Mesothelial cell of epicardium (in vitro differentiated cells): ENCODE measurements at places on chromosomes 3 and 15.
A peak's percentile ranks its signal among the peaks of the same experiment; 100 is the strongest.

DNA sequence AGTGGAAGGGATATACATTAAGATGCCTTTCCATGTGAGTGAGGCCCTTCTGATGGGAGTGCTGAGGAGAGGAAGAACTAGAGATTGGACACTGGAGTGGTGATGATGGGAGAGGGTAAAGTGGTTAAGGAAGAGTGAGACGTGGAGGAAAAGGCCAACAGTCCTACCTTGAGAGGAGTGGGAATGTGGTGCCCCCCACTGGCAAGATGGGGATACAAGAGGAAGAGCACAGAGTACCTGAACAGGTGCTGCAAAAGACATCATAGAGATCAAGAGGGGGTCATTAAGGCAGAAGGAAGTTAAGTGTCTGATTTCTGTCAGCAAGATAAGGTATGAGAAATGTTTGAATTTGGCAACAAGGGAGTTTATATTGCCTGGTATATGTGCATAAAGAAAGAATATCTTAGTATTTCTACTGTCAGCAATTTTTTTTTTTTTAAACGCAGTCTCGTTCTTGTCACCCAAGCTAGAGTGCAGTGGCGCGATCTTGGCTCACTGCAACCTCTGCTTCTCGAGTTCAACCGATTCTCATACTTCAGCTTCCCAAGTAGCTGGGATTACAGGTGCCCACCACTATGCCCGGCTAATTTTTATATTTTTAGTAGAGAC is 34.0 kb downstream of the ARIH2 start:
- no peaks in the 10 kb centered on the region for H3K27me3 ChIP-seq
- H3K4me1 ChIP-seq, result peaks cover 14% of the 10 kb centered on the region
- DNase-seq, result no peak
- H3K4me3 ChIP-seq, result no peak overlapping the region
- H3K27ac ChIP-seq, result no peak overlapping the region

DNA sequence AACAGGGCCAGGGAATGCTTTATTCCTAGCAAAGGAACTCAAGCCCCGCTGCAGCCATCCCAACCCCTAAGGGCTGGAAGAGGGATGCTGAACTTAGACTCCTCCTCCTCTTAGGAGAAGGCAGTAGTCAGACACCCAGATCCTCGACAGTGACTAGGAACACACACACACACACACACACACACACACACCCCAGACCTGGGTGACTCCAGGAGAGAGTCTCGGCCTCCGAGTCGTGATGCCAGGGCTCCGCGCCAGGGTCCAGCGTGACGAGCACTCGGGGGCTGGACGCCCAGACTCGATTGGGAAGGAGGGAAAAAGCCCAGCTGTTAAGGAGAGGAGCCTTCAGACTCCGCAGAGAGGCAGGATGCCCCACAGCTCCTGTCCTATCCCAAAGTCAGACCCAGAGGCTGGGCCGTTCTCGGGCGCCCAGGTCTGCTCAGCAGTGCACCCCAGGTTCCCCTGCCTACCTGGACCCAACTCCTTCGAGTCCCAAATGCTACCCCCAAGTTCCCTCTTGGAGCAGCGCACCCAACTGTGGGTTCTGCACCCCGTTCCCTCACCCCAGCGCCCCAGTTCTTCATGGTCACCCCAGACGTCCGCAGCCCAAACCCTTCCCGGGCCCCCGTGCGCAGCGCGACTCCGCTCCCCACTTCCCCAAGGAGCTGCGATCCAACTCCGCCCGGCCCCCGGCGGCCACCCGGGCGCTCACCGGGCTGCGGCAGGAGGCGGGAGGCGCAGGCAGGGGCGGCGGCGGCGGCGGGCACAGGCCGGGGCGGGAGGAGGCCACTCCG is 421 bp downstream of the BMF start:
- no peaks in the 10 kb centered on the region for H3K27me3 ChIP-seq
- DNase-seq, result no peak
- H3K4me1 ChIP-seq, result peaks cover 64% of the 10 kb centered on the region
- H3K27ac ChIP-seq, result peak overlapping the region; percentile 97
- H3K4me3 ChIP-seq, result peak overlapping the region; percentile 93

DNA sequence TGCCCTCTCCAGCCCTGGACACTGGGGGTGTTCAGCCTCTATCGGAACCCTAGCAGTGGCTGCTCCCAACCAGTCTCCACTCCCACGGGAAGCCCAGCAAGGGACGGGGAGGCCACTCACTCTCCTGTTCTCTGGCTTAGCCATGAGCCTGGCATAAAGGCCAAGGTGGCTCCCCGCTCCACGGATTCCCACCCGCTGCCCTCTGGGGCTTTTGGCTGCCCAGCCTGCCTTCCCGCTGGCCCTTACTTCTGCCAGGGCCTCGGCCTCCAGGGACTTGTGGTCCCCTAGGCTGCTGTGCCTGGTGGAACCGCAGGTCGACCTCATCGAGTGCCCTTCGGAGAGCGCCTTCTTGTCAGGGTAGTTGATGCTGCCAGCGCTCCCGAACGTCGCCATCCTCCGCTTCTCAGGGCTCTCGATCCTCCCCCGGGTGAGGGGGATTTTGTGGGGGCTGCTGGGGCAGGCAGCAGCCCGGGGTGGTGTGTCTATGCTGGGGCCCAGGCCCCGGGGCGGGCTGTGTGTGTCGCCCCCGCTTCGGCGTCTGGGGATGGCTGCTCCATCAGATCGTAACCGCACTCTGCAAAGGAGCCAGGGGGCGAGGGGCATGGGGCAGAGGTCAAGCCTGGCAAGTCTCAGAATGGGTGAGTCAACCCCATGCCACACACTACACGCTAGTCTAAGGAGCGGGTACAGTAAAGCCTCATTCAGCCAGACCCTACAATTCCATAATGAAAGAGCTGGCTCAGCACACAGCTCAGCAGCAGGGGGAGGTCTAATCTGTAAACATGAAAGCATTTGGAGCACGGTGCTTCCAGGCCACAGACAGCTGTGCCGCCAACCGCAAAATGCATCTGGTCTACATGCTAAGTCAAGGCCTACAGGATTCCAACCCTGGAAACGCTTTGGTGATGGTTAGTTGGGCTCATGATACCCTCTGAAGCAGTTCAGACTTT is 27.3 kb upstream of the RAD18 start:
- no peak for DNase-seq
- peaks cover 23% of the 10 kb centered on the region for H3K36me3 ChIP-seq
- H3K4me3 ChIP-seq, result no peak overlapping the region
- no peak overlapping the region for H3K27ac ChIP-seq
- peaks cover 13% of the 10 kb centered on the region for H3K4me1 ChIP-seq

- H3K36me3 ChIP-seq, result no peaks in the 10 kb centered on the region
- no peaks in the 10 kb centered on the region for H3K4me1 ChIP-seq
- DNase-seq, result no peak
- peaks cover 51% of the 10 kb centered on the region for H3K27me3 ChIP-seq
- no peak overlapping the region for H3K27ac ChIP-seq
Measured at GRCh38 chr3:99783011-99783573, 34.6 kb upstream of the CMSS1 start.

GRCh38 chr3:12117473-12117872 is 41.2 kb downstream of the TIMP4 start:
- H3K36me3 ChIP-seq, result no peaks in the 10 kb centered on the region
- DNase-seq, result no peak
- no peak overlapping the region for H3K4me3 ChIP-seq
- H3K27ac ChIP-seq, result no peak overlapping the region
- H3K27me3 ChIP-seq, result peaks cover 23% of the 10 kb centered on the region

- peak overlapping the region; percentile 85 for H3K27ac ChIP-seq
- H3K27me3 ChIP-seq, result no peaks in the 10 kb centered on the region
- no peak for DNase-seq
- peaks cover 38% of the 10 kb centered on the region for H3K4me1 ChIP-seq
Measured at GRCh38 chr3:172044833-172045585, 5.6 kb downstream of the FNDC3B start.

GRCh38 chr3:88267847-88268246 is 118.1 kb downstream of the C3orf38 start:
- no peak overlapping the region for H3K27ac ChIP-seq
- no peak overlapping the region for H3K4me3 ChIP-seq
- no peak for DNase-seq
- peaks cover 7% of the 10 kb centered on the region for H3K27me3 ChIP-seq

DNA sequence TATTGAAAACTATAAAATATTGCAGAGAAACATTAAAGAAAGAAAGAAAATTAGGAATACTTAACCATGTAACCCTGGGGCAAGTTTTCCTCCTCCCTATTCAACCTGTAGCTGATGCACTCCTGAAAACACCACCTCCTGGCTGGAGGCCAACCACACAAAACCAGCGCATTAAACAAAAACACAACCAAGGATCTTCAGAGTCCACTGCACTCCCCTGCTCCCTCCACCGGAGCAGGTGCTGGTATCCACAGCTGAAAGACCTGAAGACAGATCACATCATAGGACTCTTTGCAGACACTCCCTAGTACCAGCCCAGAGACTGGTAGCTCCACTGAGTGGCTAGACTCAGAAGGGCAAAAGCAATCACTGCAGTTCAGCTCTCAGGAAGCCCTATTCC is 13.6 kb upstream of the ADAMTS17 start:
- H3K4me1 ChIP-seq, result peaks cover 5% of the 10 kb centered on the region
- H3K27ac ChIP-seq, result no peak overlapping the region
- peaks cover 46% of the 10 kb centered on the region for H3K27me3 ChIP-seq

- peaks cover 31% of the 10 kb centered on the region for H3K4me1 ChIP-seq
- H3K36me3 ChIP-seq, result peaks cover 4% of the 10 kb centered on the region
- H3K4me3 ChIP-seq, result no peak overlapping the region
- peak overlapping the region; percentile 60 for H3K27ac ChIP-seq
- H3K27me3 ChIP-seq, result no peaks in the 10 kb centered on the region
- DNase-seq, result peak; percentile 43
Measured at GRCh38 chr15:95017666-95018328, 786.4 kb downstream of the MCTP2 start.

- H3K4me3 ChIP-seq, result no peak overlapping the region
- H3K36me3 ChIP-seq, result no peaks in the 10 kb centered on the region
- peak overlapping the region; percentile 5 for H3K27ac ChIP-seq
- peaks cover 3% of the 10 kb centered on the region for H3K27me3 ChIP-seq
- H3K4me1 ChIP-seq, result peaks cover 20% of the 10 kb centered on the region
Measured at GRCh38 chr15:68421115-68421551, 10.8 kb downstream of the ITGA11 start.

DNA sequence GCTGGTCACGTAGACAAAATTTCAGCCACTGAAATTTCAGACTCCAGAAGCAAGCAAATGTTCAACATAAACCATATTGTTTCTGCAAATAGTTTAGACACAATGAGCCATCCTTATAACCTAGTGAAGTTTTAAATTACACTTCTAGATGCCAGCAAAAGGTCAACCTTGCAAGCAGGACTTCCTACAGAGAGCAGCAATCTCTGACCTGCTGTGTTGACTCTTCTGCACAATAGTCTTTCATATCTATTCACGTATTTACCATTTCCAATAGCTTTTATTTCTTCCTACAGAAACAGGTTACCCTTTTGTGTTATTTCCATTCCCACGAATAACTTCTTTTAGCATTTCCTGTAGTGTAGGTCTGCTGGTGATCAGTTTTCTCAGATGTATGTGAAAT is 10.6 kb downstream of the LMLN start:
- no peak overlapping the region for H3K27ac ChIP-seq
- H3K36me3 ChIP-seq, result peaks cover 13% of the 10 kb centered on the region
- no peaks in the 10 kb centered on the region for H3K27me3 ChIP-seq
- no peaks in the 10 kb centered on the region for H3K4me1 ChIP-seq
- no peak for DNase-seq

DNA sequence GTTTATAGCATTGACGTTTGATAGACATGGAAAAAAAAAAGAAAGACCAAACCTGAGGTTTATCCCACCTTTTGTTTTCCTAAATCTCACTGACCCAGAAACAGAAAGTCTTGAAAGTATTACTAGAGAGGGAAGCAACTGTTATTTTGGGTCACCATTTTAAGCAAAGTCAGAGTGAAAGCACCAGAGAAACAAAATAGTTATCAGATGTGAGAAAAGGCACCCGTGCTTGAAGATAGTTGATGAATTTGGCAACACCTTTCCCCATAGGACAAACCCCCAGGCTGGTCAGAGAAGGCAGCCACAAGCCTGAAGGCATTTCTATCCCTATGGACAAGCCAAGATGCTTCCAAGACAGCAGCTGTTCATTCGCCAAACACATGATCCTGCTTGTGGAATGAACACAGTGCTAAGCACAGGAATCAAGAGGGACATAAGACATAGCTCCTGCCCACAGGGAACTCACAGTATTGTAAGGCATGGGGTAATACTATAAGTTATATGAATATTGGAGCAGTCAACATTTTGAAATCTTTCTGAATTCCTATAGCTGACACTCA is 170.9 kb downstream of the ERC2 start:
- peaks cover 3% of the 10 kb centered on the region for H3K36me3 ChIP-seq
- no peaks in the 10 kb centered on the region for H3K27me3 ChIP-seq
- H3K27ac ChIP-seq, result no peak overlapping the region
- H3K4me1 ChIP-seq, result no peaks in the 10 kb centered on the region
- no peak for DNase-seq
- H3K4me3 ChIP-seq, result no peak overlapping the region

- no peak for DNase-seq
- no peak overlapping the region for H3K4me3 ChIP-seq
Measured at GRCh38 chr3:23663246-23663645, 142.5 kb upstream of the UBE2E1 start.
